ENCODE measurements at places on chromosomes 7 and 10.

DNA sequence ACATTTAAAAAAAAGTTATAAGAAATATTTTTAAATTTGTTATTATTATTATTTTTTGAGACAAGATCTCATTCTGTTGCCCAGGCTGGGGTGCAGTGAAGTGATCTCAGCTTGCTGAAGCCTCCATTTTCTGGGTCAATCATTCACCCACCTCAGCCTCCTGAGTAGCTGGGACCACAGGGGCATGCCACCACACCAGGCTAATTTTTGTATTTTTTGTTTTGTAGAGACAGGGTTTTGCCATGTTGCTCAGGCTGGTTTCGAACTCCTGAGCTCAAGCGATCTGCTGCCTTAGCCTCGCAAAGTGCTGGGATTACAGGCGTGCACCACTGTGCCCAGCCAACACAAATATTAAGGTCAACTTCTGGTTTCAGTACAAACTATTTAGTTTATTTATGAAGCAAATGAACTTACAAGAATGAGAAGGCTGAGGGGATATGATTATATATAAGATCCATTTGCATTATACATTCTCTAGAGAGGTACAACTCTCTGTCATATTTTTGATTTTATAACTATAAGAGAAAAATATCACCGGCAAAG, 45.9 kb upstream of the FAM133B start:
- DNase-seq, result no peak

DNA sequence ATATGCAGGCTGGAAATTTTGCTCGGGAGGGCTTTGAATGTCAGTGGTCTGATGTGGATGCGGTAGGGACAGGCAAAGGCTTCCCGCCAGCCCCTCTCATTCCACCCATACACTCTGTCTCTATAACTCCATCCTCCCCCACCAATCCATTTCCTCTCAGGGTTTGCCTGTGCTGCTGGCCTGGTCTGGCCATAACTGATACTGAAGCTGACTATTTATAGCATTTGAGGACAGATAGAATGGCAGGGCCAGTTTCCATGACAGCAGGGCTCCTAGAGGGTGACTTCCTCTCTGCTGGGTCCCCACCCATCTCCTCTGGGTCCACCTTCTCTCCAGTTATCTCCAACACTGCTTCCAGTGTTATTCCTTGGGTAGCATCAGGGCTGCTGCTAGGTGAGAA, 6.6 kb upstream of the PDLIM1 start:
- no peak for DNase-seq

DNA sequence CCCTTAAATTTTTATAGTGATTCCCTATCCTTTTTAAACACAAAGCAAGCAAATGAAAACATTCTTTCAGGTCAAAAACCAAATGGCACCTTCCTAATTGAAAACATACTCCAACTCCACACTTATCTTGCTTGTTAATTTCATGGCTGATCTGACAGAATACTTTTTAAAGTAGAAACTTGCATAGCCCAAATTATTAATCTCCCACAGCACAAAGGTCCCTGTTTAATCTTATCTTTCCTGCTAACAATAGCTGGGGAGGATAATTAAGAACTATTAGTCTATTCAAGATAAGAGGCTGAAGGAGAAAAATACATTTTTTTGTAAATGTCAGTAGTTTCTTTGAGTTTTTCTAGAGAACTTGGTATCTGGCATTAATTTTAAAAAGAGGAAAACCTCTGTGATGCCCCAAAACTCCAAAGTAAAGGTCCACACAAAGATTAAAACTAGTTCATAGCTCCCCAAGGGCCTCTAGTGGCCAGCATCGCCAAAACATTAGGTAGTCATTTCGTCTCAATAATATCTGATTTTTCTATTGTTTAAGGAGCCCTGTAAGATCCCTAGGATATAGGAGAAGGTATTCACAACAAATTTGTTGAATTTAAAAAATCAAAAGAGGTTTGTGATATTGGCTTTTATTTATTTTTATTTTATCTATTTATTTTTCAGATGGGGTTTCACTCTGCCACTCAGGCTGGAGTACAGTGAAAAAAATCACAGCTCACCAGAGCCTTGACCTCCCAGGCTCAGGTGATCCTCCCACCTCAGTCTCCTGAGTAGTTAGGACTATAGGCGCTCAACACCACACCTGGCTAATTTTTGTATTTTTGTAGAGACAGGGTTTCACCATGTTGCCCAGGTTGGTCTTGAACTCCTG, 14.7 kb downstream of the CDNF start:
- no peak for DNase-seq

- no peak for DNase-seq
Measured at GRCh38 chr10:74335501-74335900, 184.5 kb downstream of the ADK start.

DNA sequence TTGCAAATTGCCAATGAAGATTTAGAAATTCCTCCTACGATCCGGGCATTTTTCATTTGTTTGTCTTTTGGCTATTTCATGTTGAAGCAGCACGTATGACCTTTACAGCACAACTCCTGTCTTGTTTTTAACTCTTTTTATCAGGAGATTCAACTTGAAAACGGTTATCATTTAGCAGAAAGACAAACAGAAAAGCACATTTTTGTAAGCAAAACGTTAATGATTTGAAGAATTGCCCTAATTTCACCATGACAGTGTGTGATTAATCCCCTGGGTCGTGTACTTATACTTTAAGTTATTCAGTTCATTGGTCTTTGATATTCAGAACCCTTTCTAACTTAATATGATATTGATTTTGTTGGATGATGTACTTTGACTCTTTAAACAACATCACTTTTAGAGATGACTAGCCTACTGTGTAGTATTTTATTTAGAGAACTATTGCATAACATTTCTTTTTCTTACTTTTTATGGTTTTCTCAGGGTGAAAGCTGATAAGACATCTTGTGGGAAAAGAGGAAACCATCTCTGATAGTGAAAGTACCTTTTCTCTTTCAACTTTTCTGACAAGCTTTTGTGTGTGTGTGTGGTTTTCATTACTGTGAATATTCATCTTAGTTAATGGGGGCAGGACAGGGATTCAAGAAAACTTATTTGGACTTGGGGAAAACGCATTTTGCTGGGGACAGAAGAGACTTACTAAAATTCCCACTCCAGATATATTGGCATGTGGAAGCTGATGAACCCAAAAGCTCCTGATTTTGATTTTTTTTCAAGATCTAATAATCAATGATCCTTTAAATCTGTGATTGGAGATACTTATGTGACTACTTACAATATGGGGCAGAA, 8.1 kb downstream of the HHEX start:
- DNase-seq, result no peak

DNA sequence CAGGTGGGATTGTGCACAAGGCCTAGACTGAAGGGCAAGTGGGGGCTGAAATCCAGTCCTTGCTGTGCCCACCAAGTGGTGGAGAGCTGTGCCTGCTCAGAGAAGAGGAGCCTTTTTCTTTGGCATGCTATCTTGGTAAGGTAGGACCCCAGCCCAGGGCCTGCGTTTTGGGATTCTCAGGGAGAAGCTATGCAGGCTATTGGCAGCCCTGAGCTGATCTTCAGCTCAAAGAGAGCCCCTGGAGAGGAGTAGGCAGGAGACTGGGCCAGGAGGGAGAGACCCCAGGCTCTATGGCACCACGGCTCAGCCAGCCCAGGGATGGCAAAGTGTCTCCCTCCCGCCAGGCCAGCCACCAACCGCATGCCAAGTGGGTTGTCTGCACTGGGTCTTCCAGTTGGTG, 119.2 kb upstream of the PCBD1 start:
- no peak for DNase-seq

- DNase-seq, result no peak
Measured at GRCh38 chr7:96179837-96180236, 142.1 kb downstream of the SLC25A13 start.

GRCh38 chr10:95552679-95553342, 8.4 kb downstream of the SORBS1 start:
- DNase-seq, result peak; percentile 63

GRCh38 chr7:139362302-139362701, 2.6 kb downstream of the LUC7L2 start:
- no peak for DNase-seq

DNA sequence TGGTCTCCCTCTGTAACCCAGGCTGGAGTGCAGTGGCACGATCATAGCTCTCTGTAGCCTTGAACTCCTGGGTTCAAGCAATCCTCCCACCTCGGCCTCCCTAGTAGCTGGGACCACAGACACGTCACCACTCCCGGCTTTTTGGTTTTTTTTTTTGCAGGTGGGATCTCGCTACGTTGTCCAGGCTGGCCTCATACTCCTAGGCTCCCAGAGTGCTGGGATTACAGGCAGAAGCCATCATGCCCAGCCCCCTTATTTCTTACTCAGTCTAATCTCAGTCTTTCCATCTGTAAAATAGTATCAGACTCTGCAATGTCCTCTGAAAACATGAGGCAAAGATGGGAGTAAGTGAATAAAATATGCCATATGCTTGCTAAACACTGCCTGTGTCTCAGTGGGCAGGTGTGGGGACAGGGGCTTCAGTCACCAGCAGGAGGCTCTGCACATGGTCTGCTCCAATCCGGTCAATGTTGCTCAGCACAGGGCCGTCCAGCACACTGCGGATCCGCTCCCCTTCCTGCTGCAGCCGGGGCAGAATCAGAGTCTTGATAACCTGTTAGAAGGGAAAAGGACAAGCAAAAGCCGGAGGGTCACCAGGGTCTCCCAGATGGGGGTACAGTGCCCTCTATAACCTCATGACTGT, 8.2 kb downstream of the AP4M1 start:
- no peak for DNase-seq

DNA sequence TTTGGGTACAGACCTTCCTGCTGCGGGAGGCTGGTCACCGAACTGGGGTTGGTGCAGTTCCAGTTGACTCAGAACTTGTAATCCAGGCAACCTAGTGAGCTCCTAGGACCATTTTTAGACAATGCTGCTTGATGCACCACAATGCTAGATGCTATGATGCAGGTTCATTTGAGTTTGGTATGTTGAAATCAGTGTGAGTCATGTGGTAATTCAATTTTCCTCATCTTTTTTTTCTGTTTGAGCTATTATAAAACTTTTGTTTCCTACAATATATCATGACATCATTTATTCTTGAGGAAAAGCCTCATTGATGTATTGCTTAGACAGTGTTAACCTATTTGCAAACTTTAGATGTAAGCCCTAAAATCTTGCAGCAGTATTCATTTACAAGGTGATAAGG, 40.9 kb upstream of the MTPN start:
- peak; percentile 38 for DNase-seq

- DNase-seq, result no peak
Measured at GRCh38 chr10:52484206-52485065, 170.4 kb downstream of the DKK1 start.
